ENCODE measurements at places on chromosomes 6 and 20.

GRCh38 chr6:152680151-152680550 lies 17.5 kb upstream of the MYCT1 start:
- no peak for DNase-seq

GRCh38 chr6:56087421-56087820 lies 160.0 kb downstream of the COL21A1 start:
- no peak for DNase-seq

GRCh38 chr6:118678866-118679265 lies 27.5 kb upstream of the CEP85L start:
- DNase-seq, result no peak

- DNase-seq, result no peak
Observed at GRCh38 chr20:17646209-17646960, 35.7 kb downstream of the RRBP1 start.

GRCh38 chr6:138467901-138468300 lies 31.4 kb downstream of the NHSL1 start:
- DNase-seq, result no peak

- DNase-seq, result no peak
Observed at GRCh38 chr6:4864519-4864918, 88.3 kb downstream of the CDYL start.

- DNase-seq, result no peak
Observed at GRCh38 chr20:3820901-3821727, 767 bp downstream of the AP5S1 start.

DNA sequence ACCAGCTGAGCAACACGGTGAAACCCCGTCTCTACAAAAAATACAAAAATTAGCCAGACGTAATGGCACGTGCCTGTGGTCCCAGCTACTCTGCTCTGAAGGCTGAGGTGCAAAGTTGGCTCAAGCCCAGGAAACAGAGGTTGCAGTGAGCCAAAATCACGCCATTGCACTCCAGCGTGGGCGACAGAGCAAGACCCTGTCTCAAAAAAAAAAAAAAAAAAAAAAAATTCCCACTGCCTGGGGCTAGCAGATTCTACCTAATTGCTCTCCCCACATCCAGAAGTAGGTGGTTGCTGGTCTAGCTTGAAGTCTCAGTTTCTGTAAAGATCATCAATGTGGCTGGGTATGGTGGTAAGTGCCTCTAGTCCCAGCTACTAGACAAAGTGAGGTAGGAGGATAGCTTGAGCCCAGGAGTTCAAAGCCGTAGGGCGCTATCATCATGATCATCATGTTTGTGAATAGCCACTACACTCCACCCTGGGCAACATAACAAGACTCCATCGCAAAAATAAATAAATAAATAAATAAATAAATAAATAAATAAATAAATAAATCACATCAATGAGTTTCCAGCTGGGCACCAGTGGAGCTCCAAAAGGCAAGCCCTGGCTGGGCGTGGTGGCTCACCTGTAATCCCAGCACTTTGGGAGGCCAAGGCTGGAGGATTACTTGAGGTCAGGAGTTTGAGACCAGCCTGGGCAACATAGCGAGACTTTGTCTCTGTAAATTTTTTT lies 6.3 kb upstream of the AP5S1 start:
- no peak for DNase-seq

- DNase-seq, result no peak
Observed at GRCh38 chr6:150929416-150929815, 63.9 kb downstream of the MTHFD1L start.

DNA sequence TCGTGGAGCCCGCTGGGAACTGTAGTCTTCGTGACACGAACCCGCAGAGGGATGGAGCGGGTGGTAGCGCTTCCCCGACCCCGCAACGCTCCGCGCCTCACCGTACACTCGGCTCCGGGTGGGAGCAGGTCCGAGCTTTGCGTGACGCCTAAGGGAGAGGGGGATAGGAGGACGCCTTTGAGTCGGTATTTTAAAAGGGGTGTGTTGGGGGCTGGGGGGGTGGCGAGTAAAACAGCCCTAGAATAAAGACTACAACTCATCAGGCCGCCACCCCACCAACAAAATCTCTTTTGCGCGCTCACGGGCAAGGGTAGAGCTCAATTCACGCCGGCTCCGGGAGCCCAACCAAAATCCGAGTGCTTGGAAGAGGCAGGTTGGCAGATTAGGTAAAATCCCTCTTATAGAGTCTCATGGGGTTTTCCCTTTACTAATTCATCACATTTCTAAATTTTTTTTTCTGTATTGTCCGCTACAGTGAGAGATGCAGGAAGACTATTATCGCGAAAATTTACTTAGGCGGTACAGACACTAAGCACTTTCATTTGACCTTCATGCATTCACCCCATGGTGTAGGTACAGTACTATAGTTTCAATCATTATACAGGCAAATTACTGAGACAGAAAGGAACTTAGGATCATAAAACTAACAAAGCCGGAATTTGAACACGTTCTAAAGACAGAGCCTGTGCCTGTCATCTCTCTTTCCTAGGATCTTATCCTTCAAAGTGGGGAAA lies 706 bp upstream of the SNX14 start:
- DNase-seq, result no peak

- DNase-seq, result no peak
Observed at GRCh38 chr20:41213150-41213820, 75.9 kb downstream of the PLCG1 start.

GRCh38 chr20:16486532-16486931 lies 86.7 kb downstream of the KIF16B start:
- no peak for DNase-seq

DNA sequence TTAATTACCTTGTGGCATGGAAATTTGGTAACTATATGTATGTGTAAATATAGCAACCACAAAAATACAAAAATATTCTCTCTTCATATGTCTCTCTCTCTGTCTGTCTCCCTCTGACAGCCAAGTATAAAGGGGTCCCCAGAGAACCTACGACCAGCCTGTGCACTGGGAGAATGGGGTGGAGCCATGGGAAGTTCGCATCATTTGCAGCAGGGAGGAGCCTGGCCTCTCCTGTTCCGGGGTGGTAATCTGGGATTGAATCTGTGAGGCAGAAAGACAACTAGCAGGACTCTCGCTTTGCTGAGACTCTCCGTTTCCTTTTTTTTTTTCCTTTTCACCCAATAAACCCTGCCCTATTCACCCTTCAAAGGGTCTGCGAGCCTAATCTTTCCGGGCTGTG lies 1109.1 kb downstream of the HACE1 start:
- DNase-seq, result no peak

GRCh38 chr6:134994431-134994830 lies 44.5 kb upstream of the ALDH8A1 start:
- DNase-seq, result no peak

GRCh38 chr6:36141091-36141490 lies 10.8 kb downstream of the MAPK13 start:
- DNase-seq, result no peak

GRCh38 chr20:50303573-50304500 lies 113.2 kb downstream of the CEBPB start:
- DNase-seq, result peak; percentile 84

GRCh38 chr20:22672191-22672590 lies 87.8 kb upstream of the FOXA2 start:
- no peak for DNase-seq

GRCh38 chr6:40882323-40882997 lies 156.6 kb downstream of the UNC5CL start:
- no peak for DNase-seq

DNA sequence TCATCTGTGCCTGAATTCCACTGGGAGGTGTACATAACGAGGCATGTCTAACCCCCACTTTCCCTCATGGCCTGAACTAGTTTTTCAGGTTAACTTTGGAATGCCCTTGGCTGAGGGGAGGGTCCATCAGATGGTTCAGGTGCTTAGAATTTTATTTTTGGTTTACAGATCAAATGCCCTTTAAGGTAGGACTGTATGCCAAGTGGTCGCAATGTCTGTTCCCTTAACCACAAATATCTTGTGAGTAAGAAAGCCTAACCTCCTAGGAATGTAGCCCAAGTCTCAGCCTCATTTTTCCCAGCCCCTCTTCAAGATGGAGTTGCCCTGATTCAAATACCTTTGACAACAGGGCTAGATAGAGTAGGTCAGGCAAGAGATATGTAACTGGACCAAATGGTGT lies 78.4 kb downstream of the RNASET2 start:
- DNase-seq, result no peak

Data from AG09319 (cell line).